Fibroblast of the aortic adventitia (primary cell): ENCODE measurements at places on chromosomes 3 and 15.

DNA sequence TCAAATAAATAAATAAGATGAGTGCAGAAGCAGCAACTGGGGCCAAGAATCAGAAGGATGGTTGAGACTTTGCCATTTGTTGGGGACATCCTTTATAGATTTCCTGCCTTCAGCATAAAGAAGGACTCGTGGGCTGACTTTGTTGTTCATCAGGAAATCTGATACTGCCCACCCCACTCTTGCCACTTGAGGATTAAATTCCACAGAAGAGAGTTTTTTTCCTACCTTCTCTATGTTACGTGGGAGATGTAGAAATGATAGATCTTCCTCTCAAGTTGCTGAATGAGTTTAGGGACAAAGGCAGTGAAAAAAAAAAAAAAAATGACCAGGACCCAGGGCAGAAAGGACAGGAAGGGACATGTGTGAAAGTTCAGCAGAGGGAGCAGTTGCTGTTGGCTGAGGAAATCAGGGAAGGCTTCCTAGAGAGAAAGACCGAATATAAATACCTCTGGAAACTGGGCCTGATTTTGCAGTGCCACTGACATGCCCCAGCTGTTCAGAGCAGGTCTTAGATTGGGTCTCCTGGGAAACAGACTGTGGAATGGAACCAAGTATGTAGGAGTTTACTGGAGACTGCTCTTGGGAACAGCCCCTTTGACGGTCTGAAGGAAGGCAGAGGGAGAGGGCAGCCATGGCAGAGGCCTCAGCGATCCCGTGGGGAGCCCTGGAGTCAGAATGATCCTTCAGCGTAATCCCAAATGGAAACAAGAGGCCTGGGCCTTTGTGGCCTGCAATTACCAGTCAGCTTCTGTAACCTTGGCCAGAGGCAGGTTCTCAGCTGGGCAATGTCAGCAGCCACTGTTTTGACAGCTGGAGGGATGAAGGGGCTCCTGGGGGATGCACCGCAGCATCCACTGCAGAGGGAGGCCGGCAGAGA is 50.9 kb downstream of the C3orf20 start:
- DNase-seq: peak; percentile 94

DNA sequence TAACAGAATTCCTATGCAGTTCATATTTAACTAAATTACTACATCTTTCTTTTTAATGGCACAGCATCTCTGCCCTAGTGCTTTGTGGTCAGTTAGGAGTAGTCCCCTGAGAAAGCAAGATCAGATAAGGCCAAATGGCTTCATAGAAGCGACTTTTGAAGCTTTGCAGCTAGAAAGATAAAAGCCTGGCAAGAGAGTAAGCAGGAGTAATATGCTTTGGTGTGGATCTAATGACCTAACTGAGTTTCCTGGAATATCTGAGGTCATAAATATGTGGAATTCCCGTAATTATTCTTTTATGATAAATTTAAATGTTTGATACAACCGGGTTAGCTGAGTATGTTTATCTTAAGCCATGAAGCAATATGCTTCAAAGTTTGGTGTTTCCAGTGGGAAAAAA is 374.9 kb upstream of the LRRC3B start:
- DNase-seq: no peak

- no peak for DNase-seq
Observed at GRCh38 chr3:107211608-107212007, 165.6 kb upstream of the CCDC54 start.

DNA sequence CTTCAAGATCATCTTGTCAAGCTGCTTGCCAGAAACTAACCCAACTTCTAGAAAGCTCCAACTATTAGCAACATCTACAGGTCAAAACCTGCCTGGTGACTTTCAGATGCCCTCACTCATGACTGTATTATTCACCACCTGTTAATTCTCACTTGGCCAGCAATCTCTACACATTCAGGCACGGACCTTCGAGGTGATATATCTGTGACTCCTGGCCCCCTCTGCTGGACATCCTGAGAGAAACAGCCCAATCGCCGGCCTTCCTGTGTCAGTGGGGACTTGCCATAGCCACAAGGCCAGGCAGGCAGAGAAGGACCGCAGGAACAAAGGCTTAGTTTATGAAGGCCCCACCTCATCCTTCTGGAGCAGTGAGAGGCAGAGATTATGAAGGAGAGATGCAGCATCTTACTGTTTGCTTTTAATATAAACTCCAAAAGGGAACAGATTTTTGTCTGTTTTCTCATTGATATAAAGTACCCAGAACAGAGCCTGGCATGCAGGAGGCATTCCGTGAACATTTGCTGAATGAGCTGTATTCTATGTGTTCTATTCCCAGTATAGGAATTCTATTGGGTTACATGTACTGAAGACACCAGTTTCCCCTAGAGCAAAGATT is 24.4 kb upstream of the OCA2 start:
- DNase-seq: peak; percentile 64

GRCh38 chr15:58224068-58224467 is 85.9 kb downstream of the AQP9 start:
- DNase-seq: peak; percentile 55

GRCh38 chr3:127858521-127858920 is 36.2 kb upstream of the MGLL start:
- DNase-seq: no peak

DNA sequence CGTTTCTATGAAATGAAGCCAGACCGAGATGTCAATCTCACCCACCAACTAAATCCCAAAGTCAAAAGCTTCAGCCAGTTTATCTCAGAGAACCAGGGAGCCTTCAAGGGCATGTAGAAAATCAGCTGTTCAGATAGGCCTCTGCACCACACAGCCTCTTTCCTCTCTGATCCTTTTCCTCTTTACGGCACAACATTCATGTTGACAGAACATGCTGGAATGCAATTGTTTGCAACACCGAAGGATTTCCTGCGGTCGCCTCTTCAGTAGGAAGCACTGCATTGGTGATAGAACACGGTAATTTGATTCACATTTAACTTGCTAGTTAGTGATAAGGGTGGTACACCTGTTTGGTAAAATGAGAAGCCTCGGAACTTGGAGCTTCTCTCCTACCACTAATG is 41.9 kb upstream of the TRA2B start:
- no peak for DNase-seq

DNA sequence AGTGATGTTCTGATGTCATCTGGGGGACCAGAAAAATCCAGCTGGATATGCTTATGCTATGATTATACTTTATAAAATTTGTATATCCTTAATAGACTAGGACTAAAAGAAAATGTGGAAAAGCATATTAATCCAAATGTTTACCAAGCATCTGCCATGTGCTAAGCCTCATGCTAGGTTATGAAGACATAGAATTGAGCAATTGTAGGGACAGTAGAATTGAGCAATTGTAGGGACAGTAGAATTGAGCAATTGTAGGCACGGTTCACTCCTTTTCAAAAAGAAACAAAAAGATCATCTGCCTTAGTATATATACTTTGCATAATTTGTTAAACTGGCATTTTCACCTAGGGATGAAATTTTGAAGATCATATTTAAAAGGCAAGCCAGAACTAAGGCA is 18.3 kb downstream of the ABHD5 start:
- DNase-seq: peak; percentile 72

DNA sequence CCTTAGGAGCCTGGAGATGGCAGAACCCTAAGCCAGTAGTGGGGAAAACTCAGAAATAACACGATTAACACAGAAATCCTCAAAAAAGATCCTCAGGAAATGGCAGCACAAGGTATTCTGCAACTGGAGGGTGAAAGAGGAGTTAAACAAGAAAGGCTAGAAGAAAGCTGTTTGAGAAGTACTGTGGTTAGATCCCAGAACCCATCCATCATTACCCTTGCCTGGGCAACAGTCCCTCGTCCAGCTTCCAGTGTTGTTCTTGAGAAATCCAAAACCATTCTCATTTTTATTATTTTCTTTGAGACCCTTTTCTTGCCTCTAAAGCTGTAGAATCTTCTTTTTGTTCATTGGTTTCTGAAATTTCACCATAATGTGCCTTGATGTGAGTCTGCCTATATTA is 2.7 kb upstream of the CDCP1 start:
- DNase-seq: peak; percentile 35

GRCh38 chr15:90049030-90049429 is 47.9 kb downstream of the ZNF710 start:
- DNase-seq: no peak

DNA sequence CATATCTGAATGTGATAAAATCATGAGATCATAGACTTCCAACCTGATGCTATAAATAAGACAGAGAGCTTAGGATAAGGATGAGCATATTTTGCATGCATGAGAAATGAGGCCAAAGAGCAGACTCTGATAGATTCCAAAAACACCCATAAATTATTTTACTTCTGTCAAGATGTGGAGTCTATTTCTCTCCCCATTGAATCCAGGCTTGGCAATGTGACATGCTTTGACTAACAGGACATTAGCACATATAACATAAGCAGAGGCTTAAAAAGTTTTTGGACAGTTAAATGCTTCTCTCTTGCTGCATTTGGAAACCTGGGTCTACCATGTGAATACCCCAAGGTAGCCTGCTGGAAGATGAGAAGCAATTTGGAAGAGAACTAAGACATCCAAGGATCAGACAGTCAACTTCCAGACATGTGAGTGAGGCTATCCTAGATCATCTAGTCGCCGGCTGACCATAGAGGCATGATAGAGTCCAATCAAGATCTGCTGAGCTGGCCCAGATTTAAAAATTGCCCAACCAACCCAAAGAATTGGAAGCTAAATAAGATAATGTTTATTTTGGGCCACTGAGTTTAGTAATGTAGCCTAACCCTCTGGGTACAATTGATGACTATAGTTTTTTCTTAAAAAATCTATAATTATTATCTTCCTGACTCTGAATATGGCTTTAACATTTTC is 30.3 kb downstream of the MYLK start:
- peak; percentile 13 for DNase-seq

- DNase-seq: no peak
Observed at GRCh38 chr3:188707381-188708288, 464.1 kb upstream of the TPRG1 start.

DNA sequence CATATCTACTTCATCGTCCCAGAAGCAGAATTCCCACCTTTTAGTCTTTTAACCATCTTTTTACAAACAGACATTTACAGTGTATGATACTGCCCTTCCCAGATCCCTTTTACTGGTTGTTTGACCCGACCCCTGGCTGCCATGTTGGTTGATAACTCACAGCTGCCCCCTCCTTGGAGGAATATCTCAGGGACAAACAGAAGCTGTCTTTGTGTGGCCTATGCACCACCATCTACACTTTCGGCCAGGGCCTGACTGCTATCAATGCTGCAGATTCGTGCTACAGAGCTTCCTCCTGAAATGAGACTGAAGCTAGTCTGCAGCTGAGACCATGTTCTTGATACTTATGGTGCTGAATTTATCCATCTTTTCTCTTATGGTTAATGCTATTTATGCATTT is 6.6 kb upstream of the POLQ start:
- DNase-seq: no peak

DNA sequence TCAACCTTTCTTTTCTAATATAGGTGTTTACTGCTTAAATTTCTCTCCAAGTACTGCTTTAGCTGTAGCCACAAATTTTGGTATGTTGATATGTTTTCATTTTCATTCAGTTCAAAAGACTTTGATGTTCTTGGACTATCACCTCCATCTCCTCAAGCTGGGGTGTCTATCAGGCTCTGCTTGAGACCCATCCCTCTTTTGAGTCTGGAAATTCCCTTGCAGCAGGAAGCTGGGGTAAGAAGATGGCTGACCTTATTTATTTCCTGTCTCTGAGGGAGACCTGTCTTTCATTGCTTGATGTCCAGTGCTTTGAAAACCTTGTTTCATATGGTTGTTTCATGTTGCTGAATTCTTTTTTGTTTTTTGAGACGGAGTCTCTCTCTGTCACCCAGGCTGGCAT is 60.5 kb upstream of the ADPGK start:
- no peak for DNase-seq

GRCh38 chr3:18767756-18768303 is 342.7 kb upstream of the SATB1 start:
- no peak for DNase-seq

GRCh38 chr15:38846346-38846745 is 281.7 kb upstream of the RASGRP1 start:
- no peak for DNase-seq

GRCh38 chr3:153232851-153233271 is 70.8 kb downstream of the RAP2B start:
- DNase-seq: peak; percentile 85

DNA sequence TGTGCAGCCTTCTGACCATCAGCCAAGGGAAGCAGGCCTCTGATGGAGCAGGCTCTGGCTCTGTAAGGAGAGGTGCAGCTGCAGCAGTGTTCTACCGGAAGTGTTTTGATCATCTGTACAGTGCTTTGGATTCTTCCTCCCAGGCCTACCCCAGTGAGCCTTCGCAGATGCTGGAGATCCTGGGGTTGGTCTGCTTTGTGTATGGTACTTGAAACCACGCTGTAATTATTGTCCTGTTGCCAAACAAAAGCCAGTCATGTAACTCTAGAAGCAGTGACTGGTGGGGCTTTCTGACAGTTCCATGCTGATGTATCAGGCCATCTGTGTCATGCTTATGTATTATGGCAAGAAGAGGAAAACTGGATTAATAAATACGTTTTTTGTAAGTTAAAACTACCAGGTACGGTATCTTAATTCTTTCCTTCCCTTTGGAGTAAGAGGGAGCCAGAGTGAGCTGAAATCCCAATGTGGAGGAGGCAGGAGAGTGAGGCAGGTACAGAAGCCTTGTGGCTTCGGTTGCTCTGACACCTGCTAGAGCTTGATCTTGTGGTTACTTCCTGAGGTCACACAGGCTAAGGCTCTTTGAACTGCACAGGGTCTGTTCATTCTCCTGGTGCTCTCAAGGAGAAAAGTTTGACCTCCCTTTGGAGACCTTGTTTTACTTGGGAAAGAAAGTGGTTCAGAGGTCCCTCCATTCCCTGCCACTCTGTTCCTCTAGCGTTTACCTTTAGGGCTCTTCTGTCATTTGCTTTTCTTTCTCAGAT is 3.7 kb downstream of the TMEM42 start:
- no peak for DNase-seq

DNA sequence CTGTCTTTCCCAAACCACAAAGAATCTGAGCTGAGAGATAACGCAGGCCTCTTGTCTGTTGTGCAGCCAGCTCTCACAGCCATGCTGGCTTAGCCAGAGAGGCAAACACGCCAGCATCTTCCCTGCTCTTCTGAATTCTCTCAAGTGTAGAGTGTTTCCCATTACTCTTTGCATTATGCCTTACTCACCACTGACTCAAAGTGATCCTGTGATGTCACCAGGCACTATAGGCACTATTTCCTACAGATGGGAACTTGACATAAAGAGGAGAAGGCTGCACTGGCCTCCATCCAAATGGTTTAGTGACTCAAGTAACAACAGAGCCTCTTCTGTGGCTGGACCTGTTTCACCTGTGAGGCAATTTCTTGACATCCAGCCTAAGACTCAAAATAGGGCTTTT is 44.4 kb downstream of the PDZRN3 start:
- peak; percentile 96 for DNase-seq

GRCh38 chr3:104742044-104742443 is 624.7 kb upstream of the ALCAM start:
- DNase-seq: no peak

GRCh38 chr3:69250014-69250413 is 127.6 kb upstream of the LMOD3 start:
- peak; percentile 10 for DNase-seq

GRCh38 chr15:101568309-101568708 is 78.8 kb upstream of the PCSK6 start:
- DNase-seq: no peak

GRCh38 chr3:42780892-42781700 is 8.0 kb upstream of the CCDC13 start:
- peak; percentile 91 for DNase-seq
